Activated CD8-positive, alpha-beta memory T cell treated with anti-CD3 and anti-CD28 coated beads for 4 hours (primary cell): ENCODE measurements at places on chromosomes 11 and 22.

DNA sequence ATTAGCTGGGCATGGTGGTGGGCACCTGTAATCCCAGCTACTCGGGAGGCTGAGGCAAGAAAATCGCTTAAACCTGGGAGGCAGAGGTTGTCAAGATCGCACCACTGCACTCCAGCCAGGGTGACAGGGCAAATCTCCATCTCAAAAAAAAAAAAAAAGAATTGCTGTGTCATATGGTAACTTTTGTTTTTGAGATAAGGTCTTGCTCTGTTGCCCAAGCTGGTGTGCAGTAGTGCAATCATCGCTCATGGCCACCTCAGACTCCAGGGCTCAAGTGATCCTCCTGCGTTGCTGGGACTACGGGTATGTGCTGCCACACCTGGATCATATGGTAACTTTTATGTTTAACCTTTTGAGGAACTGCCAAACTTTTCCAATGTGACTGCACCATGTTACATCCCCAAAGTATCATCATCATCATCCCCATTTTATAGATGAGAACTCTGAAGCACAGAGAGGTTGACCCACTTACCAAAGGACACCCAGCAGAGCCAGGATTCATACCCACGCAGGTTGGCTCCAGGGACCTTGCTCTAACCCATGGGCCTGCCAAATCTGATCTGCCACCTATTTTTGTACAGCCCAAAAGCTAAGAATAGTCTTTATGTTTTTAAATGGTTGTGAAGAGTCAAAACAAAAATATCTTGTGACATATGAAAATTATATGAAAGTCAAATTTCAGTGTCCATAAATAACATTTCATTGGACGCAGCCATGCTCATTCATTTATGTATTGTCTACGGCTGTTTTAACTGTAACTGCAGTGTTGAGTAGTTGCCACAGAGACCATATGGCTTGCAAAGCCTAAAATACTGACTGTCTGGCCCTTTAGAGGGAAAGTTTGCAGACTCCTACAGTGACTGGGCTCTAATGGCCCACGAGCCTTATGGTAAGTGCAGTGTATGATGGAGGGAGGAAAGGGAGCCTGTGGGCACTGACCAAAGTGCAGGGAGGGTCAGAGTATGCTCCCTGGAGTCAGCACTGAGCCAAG, 45.3 kb downstream of the GDPD5 start:
- DNase-seq = no peak

DNA sequence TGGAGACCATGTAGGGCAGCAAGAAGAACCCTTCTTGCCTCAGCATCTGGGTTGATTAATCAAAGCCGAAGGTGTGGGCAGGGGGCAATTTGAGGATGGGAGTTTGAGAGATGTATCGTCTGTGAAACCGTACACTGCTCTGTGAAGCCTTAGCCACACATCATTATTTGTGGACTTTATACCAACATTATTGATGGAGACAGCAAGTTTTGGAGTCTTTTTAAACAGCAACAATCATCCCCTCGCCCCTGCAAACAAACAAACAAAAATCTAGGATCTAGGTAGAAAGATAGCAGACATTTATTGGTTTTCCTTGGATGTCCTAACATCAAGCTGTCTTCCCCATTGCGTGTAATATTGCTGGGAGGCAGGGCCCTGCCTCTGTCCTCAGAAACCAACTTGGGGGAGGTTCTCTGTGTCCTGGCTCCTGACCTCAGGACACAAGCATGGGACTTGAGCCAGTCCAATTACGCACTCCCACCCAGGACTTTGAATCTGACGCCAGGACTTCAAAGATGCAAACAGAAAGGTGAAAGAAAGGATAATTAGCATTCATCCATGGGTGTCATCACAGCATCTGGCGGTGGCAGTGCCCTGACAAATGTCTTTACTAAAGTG, 61.6 kb upstream of the PLET1 start:
- no peak for DNase-seq

DNA sequence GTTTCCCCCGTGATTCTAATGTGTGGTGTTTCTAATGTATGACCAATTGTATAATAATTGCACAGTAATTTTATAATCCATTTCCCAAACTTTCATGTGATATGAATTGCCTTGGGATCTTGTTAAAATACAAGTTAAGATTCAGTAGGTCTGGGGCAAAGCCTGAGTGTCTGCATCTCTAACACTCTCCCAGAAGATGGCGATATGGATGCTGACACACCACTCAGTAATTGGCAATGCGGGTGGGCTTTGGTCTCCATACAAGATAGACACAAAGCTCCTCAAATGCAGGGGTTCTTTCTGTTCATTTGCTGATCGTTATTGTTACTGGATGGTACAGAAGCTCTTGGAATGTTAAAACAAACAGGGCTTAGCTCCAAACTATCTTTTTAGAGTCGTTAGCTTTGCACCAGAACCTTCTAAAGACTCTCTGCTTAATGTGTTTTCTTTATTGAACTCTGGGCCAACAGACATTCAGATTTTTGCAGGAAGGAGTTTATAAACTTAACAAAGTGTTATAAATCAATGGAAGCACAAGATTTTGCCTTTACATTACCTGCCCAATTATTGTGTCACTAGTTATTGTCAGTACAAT, 45.4 kb upstream of the ANO3 start:
- no peak for DNase-seq

DNA sequence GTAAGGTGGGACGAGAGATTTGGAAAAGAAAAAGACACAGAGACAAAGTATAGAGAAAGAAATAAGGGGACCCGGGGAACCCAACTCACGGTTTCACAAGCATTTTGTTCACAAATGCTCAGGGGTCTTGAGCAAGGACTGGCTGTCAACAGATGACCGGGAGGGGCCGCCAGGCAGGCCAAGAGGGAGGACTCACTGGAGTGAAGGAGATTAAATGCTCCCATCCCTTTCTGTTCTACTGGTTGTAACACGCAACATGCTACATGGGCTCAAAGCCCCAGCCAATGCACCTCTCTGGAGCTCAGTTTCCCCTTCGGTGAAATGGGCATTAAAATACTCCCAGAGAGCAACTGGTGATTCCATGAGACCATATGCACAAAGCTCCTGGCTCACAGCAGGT, 13.4 kb downstream of the SHANK2 start:
- no peak for DNase-seq

DNA sequence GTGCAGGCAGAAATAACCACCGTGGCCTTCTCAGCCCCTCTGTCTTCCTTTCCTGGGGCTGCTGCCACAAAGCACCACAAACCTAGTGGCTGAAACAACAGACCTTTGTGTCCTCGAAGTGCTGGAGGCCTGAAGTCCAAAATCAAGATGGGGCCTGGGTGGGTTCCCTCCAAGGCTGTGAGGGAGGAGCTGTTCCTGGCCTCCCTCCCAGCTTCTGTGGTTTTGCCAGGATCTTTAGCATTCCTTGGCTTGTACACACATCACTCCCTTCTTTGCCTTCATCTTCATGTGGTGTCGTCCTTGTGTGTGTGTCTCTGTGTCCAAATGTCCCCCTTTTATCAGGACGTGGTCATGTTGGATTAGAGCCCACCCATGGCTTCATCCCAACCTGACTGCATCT, 29.0 kb upstream of the PARVG start:
- DNase-seq = no peak

DNA sequence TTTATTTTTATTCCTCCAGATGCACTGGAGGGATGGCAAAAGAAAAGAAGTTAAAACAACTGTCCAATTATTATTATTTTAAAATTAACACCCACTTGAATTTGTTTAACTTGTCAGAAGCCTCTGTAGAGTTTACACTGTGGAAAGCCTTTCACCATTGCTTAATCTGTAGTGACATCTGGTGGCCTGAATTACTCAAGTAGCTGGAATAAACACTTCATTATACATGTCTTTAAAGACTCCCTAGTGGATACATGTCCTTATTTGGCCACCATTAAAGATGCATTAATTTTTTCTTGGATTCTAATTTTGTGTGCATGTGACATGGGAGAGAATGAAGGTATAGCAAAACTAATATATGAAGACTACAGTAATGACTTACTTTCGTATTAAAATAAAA, 1496.5 kb downstream of the FAM181B start:
- no peak for DNase-seq

GRCh38 chr11:111733016-111733415, 33.2 kb downstream of the PPP2R1B start:
- no peak for DNase-seq

GRCh38 chr11:78048561-78048960, 15.1 kb upstream of the THRSP start:
- no peak for DNase-seq

DNA sequence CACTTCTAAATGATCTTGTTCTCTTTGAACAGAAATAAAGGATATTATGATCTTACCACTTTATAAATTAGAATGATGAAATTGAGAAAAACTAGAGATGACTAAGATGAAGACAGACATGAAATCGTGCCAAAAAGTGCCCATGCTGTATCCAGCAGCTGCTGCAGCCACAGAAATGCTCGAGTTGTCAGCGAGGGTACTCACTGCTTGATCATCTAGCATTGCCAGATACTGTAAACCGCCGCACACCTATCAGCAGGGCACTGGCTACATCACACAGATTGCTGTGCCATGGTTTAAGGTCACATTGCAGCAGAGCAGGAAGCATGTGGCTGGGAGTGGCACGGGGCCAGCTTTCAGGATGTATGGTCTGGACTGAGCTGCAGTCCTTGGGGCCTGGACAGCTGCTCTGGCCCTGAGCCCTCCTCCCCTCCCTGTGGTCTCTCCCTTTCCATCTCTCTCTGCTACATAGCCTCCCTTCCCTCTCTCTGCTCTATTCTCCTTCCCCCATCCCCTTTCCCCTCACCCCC, 51.0 kb upstream of the SEPTIN5 start:
- no peak for DNase-seq

- no peak for DNase-seq
These were observed 368.6 kb downstream of the OPCML start for GRCh38 chr11:133163463-133164419.

GRCh38 chr11:73273222-73273895, 1.2 kb downstream of the P2RY6 start:
- DNase-seq = no peak

- no peak for DNase-seq
These were observed 53.7 kb downstream of the PARVA start for GRCh38 chr11:12430954-12431595.

GRCh38 chr11:61198948-61199523, 4.3 kb upstream of the PGA3 start:
- DNase-seq = no peak

- no peak for DNase-seq
These were observed 1419.0 kb downstream of the TBC1D22A start for GRCh38 chr22:48181263-48181955.

DNA sequence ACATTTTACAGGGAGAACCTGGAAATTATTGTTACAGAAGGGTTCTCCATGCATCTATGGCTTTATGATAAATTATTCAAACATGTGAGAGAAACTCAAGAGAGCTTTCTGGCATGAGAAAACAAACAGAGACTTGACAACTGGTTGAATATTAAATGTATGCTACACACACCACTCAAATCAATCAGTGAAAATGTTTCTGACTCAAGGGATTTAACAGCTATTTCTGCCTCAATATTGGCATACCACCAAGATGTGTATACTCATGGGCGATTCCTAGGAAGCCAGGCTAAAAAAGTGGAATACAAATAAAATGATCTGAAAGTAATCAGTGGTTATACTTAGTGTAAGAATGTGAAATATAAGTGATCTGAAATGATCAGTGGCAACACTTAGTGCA, 15.8 kb upstream of the OR51T1 start:
- no peak for DNase-seq

DNA sequence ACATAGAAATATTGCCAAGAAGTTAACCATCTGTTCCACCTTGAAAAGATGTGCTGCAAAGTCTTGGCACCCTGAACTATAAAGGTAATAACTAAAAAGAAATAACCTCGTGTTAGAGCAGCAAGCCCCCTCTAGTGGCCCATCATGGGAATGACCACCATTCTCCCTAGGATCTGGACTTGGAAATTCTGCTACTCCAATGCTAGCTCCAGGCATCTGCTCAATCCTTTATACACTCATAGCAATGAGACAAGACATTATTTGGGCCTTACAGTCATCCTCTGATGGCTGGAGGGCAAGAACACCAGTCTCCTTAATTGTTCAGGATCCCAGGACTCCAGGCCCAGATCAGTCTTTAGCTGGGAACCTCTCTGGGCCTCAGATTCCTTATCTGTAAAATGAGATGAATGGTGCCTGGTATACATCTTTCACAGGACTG, 76.0 kb downstream of the CWC15 start:
- no peak for DNase-seq

DNA sequence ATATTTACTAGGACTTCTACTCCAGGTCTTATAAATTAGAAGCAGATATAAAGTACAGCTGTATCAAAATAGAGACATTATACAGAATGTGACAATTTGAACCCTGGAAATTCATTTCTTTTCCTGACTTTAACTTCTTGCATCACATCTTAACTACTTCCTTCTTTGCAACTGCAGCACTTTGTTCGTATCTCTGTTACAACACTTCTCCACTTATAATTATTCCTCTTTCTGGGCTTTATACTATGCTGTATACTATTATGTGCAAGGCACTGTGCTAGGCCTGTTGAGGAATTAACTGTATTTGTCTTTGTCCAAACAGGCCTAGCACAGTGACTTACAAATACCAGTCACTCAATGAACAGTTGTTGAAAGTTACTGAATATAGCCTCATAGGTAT, 1.8 kb upstream of the SLC36A4 start:
- DNase-seq = no peak
